Aorta (tissue), 5 donors: ENCODE measurements at places on chromosomes 7 and 10. TPM values are rescaled to one million over a fixed set of nuclear protein-coding genes. Genes with fewer than 3 reads are reported as not detected.

SPDYE11 gene
- not detected for total RNA-seq

DNA sequence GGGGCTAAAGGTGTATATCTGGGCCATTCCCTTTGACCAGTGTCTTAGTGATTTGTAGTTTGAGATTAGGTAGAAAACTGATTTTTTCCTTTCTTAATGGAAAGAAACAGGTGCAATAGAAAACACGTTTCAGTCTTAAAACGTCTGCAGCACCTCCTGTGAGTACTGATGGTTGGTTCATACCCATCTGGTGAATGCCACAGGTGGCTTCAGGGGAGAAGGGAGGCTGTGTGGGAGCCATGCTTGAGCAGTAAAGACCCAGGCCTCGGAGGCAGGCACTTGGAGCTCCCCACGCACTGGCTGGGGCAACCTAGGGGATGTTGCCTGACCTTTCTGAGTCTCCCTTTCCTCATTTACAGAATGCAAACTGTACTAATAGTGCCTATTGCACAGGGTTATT lies 171.5 kb upstream of the GRB10 start:
- DNase-seq = no peak

DNA sequence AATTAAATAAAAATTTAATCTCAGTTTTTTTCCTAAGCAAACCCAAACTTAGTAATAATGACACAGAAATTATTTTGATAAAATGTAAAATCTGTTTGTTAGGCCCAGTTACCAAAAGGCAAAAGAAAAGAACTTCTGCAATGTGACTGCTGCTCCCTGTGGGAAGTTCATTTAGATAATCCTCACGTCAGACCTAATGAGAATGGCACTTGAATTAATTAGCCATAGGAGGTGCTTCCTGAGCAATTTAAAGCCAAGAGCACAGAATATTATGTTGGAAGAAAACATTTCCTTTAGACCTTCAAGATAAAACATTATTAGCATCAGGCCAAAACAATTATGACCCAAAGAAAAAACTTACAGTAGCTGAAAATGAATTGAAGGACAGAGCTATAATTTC lies 19.4 kb downstream of the SPAM1 start:
- DNase-seq = no peak

DNA sequence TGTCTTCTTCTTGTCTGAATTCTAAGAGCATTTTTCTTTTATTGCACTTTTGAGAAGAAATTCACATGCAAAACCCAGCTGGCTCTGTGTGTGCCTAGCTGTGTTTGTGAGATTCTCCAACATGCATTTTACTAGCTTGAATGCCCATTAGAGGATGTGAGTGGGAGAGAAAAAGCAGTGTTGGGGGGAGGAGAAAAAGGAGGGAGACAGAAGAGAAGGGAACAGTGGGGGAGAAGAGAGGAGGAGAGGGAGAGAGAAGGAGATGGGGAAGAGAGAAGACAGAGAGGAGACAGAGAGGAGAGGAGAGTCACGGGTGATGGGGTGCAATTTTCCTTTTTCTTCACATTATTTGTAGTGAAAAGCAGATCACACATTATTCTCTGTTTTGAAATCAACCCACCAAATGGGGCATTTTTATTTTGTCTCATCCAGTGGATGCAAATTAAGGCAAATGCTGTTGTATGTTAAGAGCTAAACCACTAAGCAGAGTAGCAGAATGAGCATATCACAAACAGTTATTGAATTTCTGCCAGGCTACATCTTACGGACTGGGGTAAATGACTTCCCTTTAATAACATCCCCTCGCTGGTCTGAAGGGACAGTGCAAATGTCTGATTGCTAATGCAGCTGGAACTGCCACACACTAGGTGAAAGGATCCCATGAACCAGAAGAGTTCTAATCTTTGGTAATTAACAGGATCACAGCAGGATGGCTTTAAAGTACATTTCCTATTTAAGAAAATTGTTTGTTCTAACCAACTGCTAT lies 849 bp downstream of the LRRN3 start:
- DNase-seq = no peak

DNA sequence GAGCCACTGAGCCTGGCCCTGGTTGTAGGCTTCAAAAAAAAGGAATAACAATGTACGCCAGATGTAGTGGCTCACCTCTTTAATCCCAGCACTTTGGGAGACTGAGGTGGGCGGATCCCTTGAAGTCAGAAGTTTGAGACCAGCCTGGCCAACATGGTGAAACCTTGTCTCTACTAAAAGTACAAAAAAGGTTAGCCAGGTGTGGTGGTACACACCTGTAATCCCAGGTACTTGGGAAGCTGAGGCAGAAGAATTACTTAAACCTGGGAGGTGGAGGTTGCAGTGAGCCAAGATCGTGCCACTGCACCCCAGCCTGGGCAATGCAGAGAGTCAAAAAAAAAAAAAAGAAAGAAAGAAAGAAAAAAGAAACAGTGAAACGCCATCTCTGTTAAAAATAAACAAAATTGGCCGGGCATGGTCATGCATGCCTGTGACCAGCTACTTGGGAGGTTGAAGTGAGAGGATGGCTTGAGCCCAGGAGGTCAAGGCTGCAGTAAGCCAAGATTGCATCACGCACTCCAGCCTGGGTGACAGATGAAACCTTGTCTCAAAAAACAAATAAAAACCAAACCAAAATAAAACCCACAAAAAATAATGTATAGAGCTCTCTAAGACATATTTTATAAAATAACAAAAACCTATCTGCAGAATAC lies 4.7 kb upstream of the KLHDC10 start:
- DNase-seq = no peak

GRCh38 chr7:110905773-110906566 lies 185.0 kb upstream of the LRRN3 start:
- DNase-seq = no peak

MSS51 gene
- 2.9 TPM for total RNA-seq
